ENCODE measurements at places on chromosomes 2 and 18.

- no peak for DNase-seq
These were observed 594.0 kb downstream of the ERBB4 start for GRCh38 chr2:211944572-211944971.

- no peak for DNase-seq
These were observed 90.4 kb downstream of the MEP1B start for GRCh38 chr18:32280188-32280783.

DNA sequence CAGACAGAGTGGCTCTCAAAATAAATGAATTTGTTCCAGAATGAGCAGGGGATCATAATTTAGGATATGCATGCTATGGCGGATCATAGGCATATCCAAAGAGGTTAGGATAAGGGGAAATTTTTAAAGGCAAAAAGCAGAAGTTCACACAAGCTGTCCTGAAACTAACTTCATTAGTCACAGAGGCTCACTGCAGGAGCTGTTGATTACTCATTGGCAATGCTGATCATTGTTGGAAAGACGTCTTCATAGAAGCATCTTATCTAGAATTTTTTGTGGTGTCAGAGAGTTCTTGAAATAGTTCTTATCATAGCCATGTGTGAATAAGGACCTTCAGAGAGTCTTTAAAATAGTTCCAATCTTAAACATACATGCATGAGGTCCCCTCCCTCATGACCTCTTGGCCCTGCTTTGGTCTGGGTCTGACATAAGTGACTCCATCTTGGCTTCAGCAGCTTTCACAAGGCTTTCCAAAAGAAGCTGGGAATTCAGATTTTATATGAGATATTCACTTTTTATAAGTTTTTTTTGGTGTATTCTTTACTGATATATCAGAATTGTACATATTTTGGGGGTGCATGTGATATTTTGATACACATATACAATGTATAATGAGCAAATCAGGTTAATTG lies 7.5 kb upstream of the CCDC195 start:
- DNase-seq, result no peak

DNA sequence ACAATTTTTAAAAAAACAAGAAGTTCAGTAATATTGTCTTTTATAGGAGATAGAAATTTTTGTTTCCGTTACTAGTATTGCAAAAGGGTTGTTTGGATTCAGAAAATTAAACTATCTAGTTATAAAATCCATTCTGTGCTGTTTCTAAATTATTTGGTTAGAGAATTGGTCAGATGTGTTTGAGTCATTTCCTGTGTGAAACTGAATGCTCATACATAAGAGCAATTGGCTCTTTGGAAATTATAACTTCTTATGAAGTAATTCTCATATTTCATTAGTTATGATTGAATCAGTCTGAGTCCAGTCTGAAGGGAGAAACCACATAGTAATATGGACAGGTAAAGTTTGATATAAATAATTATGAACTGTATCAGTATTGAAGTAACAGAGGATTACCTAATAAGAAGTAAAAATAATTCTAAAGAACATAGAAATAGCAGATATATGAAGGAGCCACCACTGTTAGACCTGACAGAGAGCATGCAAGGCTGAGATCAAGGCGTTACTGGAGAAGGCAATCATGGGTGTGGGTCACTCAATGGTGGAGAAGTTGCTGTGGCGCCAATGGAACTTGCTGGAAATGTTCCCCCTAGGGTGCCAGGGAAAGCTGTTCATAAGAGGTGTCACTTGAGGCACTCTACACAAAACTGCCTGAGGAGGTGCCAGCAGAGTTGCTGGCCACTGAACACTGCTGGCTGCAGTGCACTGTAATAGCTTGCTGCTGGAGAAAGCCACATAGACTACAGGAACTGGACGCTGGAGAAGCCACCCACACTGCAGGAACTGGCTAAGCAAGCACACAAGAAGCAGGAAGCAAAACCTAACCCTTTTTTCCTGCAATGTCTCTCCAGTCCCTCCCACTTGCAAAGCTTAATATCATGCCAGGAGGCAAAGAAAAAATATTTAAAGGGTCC lies 18.0 kb upstream of the FAP start:
- DNase-seq, result peak; percentile 79

GRCh38 chr2:208984376-208985090 lies 439.3 kb upstream of the MAP2 start:
- DNase-seq, result no peak

- no peak for DNase-seq
These were observed 203.7 kb downstream of the ICOS start for GRCh38 chr2:204140246-204140645.

GRCh38 chr2:176149481-176149938 lies 1.8 kb upstream of the HOXD4 start:
- DNase-seq, result no peak
